ENCODE measurements at places on chromosomes 11 and 22. TPM values are rescaled to one million over a fixed set of nuclear protein-coding genes. Genes with fewer than 3 reads are reported as not detected.

GRK3 gene
- total RNA-seq, result 1.6 TPM

USP2 gene
- total RNA-seq, result 0.84 TPM

NEFH gene
- 2.1 TPM for total RNA-seq

OR2AG1 gene
- total RNA-seq, result not detected

CD3G gene
- not detected for total RNA-seq

OR52H1 gene
- not detected for total RNA-seq

TMEM191C gene
- total RNA-seq, result 0.50 TPM

SYT7 gene
- 0.67 TPM for total RNA-seq

PC gene
- 21.7 TPM for total RNA-seq

MUC5AC gene
- total RNA-seq, result not detected

CCDC116 gene
- not detected for total RNA-seq

Data from bronchus fibroblast of lung (primary cell).